ENCODE measurements at places on chromosomes 3 and 15. TPM values are rescaled to one million over a fixed set of nuclear protein-coding genes. Genes with fewer than 3 reads are reported as not detected.
A peak's percentile ranks its signal among the peaks of the same experiment; 100 is the strongest.

DNA sequence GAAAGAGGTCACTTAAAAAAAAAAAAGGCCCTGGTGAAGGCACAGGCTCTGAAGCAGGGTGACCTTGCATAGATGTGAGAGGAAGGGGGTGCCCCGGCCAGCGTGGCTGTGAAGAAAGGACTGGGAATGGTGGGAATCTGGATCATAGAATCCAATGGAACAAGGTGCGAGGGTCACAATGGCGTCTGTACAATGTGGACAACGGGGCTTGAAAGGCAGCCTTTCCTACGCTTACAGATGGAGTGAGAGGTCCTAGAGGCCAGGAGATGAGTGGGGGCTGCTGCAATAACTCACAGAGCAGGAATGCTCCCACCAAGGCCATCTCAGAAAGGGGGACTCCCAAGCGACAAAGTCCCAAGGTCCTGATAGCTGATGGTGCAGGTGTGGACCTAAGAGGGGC is 162.2 kb downstream of the ATP10A start:
- no peak for DNase-seq

- DNase-seq = no peak
These were observed 16.0 kb downstream of the ISLR2 start for GRCh38 chr15:74146277-74146800.

- DNase-seq = no peak
These were observed 41.2 kb downstream of the GRK7 start for GRCh38 chr3:141804447-141804777.

GRCh38 chr15:76138436-76138835 is 78.7 kb downstream of the TMEM266 start:
- no peak for DNase-seq

DNA sequence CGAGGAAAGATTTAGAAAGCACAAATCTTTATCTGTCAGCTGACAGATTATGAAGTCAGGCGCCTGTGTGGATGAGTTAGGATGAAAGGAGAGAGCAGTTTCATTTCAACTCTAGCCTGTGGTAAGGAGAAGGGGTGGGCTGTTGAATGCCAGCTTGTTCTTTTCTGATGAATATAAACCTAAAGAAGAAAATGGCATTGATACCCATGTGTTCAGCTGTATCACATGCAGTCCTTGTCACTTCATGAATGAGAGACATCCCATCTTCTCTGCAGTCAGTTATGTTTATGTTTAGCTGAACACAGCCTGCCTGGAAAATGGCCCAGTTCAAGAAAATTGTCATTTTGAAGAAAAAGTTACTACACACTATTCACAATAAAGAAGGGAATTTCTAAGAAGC is 345.7 kb upstream of the RBMS3 start:
- DNase-seq = no peak

DNA sequence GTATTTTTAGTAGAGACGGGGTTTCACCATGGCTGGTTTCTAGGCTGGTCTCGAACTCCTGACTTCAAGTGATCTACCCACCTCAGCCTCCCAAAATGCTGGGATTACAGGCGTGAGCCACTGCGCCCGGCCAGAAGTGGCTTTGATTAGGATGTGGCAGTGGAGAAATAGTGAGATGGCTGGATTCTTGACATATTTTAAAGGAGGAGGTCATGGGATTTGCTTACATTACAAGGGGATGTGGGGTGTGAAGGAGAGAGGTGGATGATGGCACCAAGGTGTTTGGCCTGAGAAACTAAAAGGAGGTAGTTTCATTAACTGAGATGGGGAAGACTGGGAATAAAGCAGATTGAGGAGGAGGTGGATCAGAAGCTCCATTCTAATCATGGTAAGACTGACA is 15.0 kb upstream of the LTF start:
- DNase-seq = no peak

DNA sequence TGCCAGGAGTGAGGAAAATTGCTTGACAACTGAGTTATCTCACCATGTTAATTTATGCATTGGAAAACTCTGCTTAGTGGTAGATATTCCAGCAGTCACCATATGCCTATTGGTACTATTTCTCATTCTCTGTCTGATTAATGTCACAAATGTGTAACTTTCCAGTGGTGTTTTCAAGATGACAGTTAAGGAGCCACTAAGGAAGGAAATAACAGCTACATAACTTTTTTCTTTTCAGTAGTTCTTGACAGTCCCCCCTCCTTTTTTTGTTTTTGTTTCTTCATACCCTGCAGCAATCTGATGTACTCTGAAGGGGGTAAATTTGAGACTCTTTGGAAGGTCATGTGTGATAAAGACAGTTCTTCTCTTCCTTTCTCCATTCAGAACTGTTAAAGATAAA is 13.1 kb downstream of the RASA2 start:
- no peak for DNase-seq

Gene CCK
- total RNA-seq = not detected

DNA sequence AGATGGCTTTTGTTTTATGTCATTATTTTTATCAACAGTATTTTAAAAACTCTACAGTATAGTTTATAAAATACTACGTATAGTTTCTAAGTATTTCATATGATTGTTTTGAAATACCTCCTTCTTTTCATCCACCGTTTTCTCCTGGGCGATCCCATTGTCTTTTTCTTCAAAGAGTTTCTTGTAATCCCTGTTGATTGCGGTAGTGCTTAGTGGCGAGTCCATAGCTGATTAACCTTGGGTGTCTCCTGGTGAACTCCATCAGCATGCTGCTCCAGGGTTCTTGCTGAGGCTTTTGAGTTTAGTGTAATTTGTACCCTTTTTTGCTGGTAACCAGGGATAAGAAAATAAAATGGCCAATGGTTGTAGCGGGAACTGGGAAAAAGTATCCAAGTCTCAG is 3.6 kb downstream of the PIAS1 start:
- DNase-seq = no peak

DNA sequence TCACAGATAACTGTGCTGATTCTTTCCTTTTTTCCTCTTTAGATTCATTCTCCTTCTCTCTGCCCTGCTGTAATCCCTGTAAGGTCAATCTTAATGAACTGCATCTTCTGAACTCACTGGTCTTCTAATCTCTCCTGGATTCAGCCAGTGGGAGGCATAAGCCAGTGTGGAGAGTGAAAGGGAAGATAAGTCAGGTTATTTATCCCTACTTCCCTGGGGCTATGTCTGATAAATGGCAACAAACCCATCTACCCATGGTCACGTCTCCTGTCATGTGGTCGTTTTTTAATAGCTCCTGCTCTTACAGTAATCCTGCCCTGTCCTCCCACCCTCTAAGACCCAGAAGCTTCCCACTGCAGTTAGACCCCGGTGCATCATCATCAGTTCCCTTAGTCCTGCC is 199.6 kb upstream of the NAALADL2 start:
- no peak for DNase-seq

DNA sequence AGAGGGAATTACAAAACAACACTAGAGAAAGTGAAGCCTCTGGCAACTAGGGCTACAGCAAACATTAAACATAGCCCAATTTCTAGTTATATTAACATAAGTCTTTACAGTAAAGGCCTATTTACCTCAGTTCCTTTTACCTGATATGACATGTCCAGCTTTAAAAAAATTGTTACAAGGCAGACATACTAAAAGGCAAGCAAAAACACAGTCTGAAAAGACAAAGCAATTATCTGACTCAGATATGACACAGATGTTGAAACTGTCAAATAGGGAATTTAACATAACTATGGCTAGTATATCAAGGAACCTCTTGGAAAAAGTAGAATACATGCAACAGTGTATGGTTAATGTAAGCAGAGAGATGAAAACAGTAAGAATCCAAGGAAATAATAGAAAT is 238.6 kb downstream of the RAP2B start:
- DNase-seq = no peak

Gene IFT80
- total RNA-seq = 12.2 TPM

GRCh38 chr15:41550066-41550775 is 6.2 kb upstream of the RPAP1 start:
- DNase-seq = no peak

DNA sequence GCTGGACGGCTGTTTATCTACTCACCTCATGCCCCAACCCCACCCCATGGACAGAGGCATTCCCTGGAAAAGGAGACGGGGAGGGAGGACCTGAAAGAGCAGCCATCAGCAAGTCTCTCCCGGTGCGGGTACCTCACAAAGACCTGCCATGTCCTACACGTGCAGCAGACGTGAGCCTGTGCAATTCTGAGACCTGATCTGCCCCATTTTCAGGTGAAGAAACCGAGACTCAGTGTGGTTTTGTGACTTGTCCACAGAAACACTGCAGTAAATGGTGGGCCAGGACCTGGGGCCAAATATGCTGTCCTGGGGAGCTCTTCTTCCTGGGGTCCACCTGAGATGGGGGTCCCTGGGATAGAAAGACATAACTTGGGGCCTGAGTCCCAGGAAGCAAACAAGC is 137.0 kb upstream of the LINGO1 start:
- DNase-seq = no peak

Gene GALNT15
- 0.96 TPM for total RNA-seq

DNA sequence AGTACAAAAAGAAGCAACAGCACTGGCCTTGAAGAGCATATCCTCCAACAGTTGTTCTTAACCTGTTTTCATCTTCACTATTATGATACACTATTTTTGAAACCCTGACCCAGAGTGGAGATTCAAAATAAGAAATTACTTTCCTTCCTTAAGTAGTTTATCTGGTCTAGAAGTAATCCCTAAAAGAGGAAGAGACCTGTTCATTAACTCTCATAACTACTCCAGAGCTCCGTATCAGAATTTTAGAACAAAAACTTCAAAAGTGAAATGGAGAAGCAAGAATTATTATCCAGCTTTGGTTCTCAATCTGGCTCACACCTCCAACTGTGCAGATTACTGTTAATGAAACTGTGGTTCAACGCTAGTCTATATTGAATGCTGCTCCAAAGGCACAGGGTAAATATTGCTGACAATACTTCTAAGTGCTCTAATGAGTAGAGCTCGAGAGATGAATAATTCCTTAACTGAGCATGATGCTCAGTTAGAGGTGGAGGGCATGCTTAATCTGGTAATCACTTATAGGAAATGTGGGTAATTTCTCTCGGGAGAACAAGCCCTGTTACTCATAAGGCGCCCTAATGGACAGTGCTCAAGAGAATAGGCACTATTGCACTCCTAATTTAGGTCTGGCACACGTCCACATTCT is 5.2 kb downstream of the LCMT2 start:
- no peak for DNase-seq

GRCh38 chr3:173725507-173725906 is 328.0 kb downstream of the NLGN1 start:
- no peak for DNase-seq

GRCh38 chr3:24475925-24476324 is 18.7 kb downstream of the THRB start:
- no peak for DNase-seq

DNA sequence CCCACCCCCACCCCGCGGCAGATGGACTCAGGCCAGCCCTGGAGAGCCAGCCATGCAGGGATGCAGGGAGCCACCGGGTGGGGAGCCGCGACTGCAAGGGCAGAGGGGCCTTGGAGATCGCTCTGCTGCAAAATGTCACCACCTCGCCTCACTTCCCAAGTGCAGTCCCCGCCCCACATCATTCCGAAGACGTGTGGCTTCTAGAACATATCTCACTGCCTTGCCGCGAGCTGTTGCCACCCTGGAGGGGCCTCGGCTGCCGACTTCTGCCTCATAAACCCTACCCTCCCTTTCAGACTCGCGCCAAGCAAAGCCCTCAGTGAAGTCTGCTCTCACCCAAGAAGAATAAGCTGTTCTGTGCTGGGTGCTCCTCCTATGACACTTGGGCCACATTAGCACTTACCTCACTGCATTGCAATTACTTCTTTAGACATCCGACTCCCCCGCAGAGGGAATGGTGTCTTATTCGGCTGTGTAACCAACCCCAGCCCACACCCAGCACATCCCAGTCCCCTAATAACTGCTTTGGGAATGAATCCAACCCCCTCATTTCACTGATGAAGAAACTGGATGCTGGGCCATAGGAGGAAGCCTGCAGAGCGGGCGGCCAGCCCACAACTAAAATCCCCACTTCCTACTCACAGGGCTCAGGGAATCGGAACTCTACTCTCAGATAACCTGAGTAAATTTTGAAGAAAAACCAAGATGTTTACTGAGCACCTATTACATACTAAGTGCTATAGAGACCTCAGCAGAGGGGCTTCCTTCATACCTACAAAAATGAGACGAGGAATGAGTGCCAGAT is 8.6 kb downstream of the TLE3 start:
- DNase-seq = peak; percentile 59

- no peak for DNase-seq
These were observed 3.0 kb upstream of the ATOSA start for GRCh38 chr15:52682200-52682599.

Gene VPS39
- total RNA-seq = 43.7 TPM

- DNase-seq = no peak
These were observed 46.7 kb downstream of the PARP14 start for GRCh38 chr3:122727294-122727693.

- DNase-seq = no peak
These were observed 2.2 kb upstream of the ISLR2 start for GRCh38 chr15:74127954-74128784.

GRCh38 chr3:167723025-167723512 is 11.6 kb downstream of the PDCD10 start:
- no peak for DNase-seq

DNA sequence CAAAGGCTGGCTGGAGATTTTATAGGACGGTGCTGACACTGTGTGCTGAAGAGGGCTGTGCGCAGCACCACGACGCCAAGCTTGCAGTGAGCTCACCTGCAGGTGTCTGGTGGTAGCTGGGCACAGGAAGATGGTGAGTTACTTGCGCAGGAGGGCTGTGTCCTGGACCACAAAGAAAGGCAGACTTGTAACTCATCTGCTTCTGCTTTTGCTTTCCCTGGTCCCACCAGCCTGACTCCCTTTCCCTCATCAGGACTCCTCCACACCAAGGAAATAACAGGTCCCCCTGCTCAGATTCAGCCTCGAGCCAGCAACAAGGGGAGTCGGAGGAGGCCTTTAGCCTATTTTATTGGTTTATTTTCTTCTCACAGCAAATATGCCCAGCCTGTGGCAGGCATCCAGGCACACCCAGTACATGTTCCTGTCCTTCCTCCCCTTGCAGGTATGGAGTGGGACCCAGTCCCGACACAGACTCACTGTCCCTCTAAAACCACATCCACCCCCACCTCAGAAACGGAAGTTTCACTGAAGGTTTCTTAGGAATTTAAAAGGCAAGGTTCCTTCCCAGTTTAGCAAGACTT is 35.6 kb upstream of the FLNB start:
- DNase-seq = no peak

Gene PLS1
- total RNA-seq = 1.9 TPM

Gene KPNA4
- 54.7 TPM for total RNA-seq

Measured in heart left ventricle (tissue), 16 donors.